ENCODE measurements at places on chromosomes 6 and 20. TPM values are rescaled to one million over a fixed set of nuclear protein-coding genes. Genes with fewer than 3 reads are reported as not detected.

The LHFPL5 gene
- not detected for total RNA-seq

The CLPSL1 gene
- total RNA-seq, result not detected

The HLA-DRA gene
- total RNA-seq, result 18.8 TPM

The PAK5 gene
- not detected for total RNA-seq

The GSTA3 gene
- not detected for total RNA-seq

The COL12A1 gene
- total RNA-seq, result not detected

The CALHM6 gene
- total RNA-seq, result 6.0 TPM

The NEDD9 gene
- 36.4 TPM for total RNA-seq

The HDGFL1 gene
- not detected for total RNA-seq

The IL17F gene
- 12.3 TPM for total RNA-seq

The CYP21A2 gene
- total RNA-seq, result 1.1 TPM

The RXRB gene
- total RNA-seq, result 55.6 TPM

The LRRN4 gene
- not detected for total RNA-seq

The PRICKLE4 gene
- 0.29 TPM for total RNA-seq

The C6orf141 gene
- not detected for total RNA-seq

The POU5F1 gene
- not detected for total RNA-seq

The SPEF1 gene
- total RNA-seq, result 0.49 TPM

The CDC5L gene
- 17.9 TPM for total RNA-seq

The MOG gene
- total RNA-seq, result not detected

The TSPYL4 gene
- total RNA-seq, result 12.6 TPM

The HLA-DQB1 gene
- 2.5 TPM for total RNA-seq

The SNAP25 gene
- total RNA-seq, result 5.6 TPM

The SRC gene
- total RNA-seq, result 6.2 TPM

The PPP1R3G gene
- 0.05 TPM for total RNA-seq

The DNAH8 gene
- total RNA-seq, result 0.02 TPM

The ANKEF1 gene
- total RNA-seq, result 5.8 TPM

The OVOL2 gene
- 0.25 TPM for total RNA-seq

The COL21A1 gene
- not detected for total RNA-seq

The FBXO9 gene
- total RNA-seq, result 77.2 TPM

The GMDS gene
- total RNA-seq, result 33.0 TPM

The MRAP2 gene
- total RNA-seq, result not detected

The DEFB110 gene
- total RNA-seq, result not detected

The NHSL1 gene
- 1.6 TPM for total RNA-seq

The TMEM170B gene
- 1.0 TPM for total RNA-seq

The KCNG1 gene
- total RNA-seq, result 4.0 TPM

The ECT2L gene
- not detected for total RNA-seq

Measured in activated T-cell treated with anti-CD3 and anti-CD28 coated beads, Interleukin-2, amount 50 U/mL, for 72 hours (primary cell).